ENCODE measurements at places on chromosomes 12 and 14.

- DNase-seq, result peak; percentile 34
Observed at GRCh38 chr14:66508846-66509621, 1.1 kb downstream of the GPHN start.

GRCh38 chr14:68662392-68662791 is 130.5 kb downstream of the ZFP36L1 start:
- DNase-seq, result no peak

DNA sequence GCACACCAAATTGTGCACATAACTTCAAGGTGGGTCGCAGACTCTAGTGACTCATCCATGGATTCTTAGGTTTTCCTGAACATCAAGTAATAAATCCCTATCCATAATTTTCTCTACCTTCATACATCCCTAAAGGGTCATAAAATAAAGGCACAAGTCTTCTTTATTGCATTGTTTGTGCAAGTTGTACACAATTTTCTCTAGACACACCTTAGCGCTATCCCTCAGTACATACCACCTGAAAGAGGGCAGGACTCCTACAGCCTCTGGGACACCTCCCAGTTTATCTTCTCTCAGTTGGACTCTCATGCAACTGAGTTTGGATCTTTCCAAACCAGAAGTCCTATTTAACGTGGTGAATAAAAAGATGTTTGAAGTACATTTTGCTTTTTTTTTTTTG is 168.5 kb upstream of the BMP4 start:
- no peak for DNase-seq

- peak; percentile 84 for DNase-seq
Observed at GRCh38 chr12:56189099-56189917, at the start of gene SMARCC2. SMARCC2 (minus strand) TSS chr12:56189483; CDS start chr12:56189461, 22 bp downstream.

DNA sequence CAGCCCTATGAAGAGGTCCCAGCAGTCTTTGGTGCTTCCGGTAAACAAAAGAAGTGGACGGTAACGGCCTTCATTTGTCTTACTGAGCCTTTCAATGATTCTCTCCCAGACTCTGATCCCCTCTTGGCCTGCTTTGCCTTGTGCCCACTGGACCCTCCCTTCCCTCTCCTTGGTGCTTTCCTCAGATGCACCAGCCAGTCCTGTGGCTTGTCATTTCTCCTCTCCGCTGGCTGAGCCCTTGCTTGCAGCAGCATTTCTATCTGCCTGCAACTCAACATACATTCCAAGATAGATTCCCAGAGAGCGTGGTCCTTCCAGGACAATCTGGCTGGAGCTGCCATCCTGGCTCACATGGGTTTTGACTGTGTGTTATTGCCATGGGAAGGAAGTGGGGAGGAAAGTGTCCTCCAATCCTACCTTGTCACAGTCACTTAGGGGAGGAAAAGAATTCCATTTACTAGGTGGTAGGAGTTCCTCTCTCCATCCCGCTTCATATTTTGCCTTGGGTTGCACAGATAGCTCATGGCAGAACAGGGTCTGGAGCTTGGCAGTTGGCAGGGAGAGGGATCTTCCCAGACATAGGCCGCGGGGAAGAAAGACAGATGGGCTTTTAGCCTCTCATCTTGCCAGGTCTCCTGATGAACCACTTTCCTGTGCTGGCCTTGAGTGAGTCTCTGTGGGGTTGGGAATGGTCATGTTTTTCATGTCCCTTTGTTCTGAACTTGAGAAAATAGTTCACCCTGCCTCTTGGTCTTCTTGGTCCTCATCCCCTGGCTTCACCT is 92.8 kb upstream of the KCNA1 start:
- DNase-seq, result no peak

- DNase-seq, result peak; percentile 93
Observed at GRCh38 chr12:100142851-100143559, at the start of gene BLTP3B. BLTP3B (minus strand) TSS chr12:100142874; CDS start chr12:100142635, 239 bp downstream.

GRCh38 chr12:49568442-49569162 is 660 bp upstream of the MCRS1 start:
- DNase-seq, result no peak

DNA sequence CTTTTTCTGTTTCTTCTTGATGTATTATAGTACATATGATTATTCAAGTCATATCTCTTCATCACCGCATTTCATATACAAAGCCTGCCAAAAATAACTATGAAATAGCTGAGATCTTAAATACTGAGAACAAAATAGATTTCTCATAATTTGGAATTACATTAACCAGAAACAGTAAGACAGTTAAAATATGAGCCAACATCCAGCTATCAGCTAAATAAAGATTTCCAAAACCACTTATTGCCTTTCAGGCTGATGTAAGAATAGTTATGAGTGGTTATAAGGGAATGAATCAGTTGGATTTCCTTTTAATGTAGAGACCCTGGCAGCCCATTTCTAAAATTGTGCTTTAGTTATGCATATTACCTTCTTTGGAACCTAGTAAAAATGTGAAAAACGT is 47.4 kb downstream of the TMEM117 start:
- DNase-seq, result no peak

DNA sequence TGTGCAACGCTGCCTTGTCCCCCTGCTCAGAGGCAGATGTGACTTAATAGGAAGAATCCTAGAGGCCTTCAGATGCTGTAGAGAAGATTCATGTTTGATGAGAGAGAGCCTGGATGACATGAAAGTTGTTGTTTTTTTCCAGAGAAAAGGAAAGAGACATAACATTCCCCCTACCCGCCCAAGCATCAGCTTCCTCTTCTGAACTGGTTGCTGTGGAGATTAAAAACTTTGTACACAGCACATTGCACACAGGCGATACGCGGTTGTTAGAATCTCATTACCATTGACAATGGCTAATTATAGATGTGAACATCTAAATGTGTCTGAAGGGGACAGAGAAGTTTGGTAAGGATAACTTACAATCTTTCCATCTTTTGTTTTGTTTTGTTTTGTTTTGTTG is 13.6 kb upstream of the ETFBKMT start:
- peak; percentile 35 for DNase-seq

DNA sequence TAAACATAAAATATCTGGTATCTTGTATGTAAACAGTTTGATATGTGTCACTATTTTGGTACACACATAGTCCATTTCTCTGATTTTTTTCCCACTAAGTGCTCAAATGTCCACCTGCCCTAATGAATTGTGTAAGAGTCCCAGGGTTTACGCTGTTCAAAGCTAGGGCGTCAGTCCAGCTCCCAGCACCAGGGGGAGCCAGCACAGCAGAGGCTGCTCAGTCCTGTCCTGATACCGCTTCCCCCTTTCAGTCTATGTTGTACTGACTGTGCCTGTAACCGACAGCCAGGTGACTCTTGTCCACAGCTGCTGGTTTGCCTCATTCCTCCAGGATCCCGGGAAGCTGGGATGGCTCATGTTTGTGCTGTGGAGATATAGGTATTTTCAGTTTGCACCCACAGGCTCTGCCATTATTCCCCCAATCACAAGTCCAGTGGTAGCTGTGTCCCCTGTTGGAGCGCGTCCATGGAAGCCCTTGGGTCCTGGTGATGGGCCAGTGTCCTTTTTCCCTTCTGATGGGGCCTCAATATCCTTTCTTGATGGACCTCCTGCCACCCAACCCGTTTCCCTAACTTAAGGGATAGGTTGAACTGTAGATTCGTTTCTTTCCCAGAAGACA is 242.0 kb downstream of the NEDD1 start:
- peak; percentile 68 for DNase-seq

GRCh38 chr12:90004319-90005074 is 295.9 kb upstream of the ATP2B1 start:
- no peak for DNase-seq

DNA sequence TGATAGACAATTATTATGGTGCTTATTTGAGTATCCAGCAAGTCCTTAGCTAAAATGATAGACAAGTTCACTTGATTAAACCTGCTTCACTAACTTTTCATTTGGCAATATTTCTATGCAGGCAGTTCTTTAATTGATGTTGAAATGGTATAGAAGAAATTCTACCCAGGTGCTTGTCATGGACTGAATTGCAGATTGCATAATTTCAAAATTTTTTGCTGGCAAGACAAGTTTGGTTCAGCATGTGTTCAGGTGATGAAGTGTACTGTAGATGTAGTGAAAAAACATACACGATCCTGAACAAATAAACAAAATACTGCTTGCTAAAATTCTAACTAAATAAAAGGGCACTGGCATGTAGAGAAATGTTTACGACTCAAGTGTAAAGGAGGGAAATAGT is 189.0 kb downstream of the FOXA1 start:
- DNase-seq, result no peak

GRCh38 chr14:34363733-34364134 is 98.3 kb downstream of the SPTSSA start:
- no peak for DNase-seq

- DNase-seq, result no peak
Observed at GRCh38 chr14:19823765-19824164, 20.2 kb downstream of the OR4N2 start.

DNA sequence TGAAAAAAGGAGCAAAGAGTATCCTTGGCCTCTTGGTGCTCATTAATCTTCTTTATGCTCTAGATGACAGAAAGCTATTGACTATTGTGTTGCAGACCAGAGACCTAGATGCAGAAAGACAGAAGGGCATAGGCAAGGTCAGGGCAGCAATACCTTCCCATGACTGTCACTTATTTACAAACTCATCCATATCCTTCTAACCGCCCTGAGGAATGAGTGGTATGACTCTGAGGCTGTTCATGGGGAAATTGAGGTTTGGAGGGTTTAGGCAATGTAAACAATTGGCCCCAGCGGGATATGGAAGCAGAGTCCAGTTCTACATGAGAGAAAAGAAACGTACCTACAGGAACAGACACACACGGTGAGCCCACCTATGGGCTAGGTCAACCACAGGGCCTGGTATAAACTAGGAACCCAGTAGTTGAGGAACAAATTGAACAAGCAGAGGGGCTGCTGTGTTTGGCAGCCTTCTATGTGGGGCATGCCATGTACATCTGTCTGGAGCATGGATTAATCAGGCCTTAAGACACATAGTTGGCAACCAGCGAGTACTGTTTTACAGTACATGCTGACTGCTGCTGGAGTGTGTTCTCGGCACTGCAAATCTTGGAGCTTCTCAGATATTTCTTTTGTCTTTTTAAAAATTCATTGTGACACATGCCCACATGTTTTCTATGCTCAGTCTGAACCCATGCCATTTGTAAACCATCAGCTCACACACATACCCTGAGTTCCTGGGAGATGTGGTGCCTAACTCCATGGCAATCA is 159.7 kb upstream of the NTF3 start:
- no peak for DNase-seq

GRCh38 chr12:109264095-109264942 is 44.8 kb downstream of the FOXN4 start:
- DNase-seq, result peak; percentile 72

DNA sequence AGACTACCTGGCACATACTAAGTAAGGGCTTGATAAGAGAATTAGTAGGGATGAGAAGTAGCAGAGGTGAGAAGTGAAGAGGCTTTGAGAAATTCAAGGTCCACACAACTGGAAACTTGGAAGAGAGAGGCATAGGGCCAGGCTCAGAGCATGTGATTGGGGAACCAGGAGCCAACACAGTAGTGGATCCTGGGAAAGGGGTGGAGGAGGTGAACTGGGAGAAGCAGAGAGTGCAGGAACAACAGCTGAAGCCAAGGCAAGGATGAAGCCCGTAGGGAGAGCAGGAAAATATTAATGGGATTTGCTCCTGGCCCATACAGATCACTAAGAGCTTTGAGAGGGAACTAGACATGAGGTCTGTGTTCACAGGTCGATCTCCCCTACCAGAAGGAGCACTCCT is 1.4 kb upstream of the ITGB7 start:
- DNase-seq, result no peak

GRCh38 chr12:117134059-117134458 is 34.8 kb upstream of the TESC start:
- no peak for DNase-seq

DNA sequence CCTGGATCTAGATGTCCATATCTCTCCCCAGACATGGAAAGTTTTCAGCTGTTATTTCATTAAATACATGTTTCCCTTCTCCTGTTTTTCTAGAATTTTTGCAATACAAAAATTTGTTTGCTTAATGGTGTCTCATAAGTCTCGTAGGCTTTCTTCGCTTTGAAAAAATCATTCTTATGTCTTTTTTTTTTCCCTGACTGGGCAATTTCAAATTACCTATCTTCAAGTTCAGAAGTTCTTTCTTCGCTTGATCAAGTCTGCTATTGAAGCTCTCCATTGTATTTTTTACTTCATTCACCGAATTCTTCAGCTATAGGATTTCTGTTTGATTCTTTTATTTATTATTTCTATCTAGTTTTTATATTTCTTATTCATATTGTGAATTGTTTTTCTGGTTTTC is 130.2 kb upstream of the WSCD2 start:
- DNase-seq, result no peak

- no peak for DNase-seq
Observed at GRCh38 chr14:62778852-62779251, 266.4 kb downstream of the KCNH5 start.

DNA sequence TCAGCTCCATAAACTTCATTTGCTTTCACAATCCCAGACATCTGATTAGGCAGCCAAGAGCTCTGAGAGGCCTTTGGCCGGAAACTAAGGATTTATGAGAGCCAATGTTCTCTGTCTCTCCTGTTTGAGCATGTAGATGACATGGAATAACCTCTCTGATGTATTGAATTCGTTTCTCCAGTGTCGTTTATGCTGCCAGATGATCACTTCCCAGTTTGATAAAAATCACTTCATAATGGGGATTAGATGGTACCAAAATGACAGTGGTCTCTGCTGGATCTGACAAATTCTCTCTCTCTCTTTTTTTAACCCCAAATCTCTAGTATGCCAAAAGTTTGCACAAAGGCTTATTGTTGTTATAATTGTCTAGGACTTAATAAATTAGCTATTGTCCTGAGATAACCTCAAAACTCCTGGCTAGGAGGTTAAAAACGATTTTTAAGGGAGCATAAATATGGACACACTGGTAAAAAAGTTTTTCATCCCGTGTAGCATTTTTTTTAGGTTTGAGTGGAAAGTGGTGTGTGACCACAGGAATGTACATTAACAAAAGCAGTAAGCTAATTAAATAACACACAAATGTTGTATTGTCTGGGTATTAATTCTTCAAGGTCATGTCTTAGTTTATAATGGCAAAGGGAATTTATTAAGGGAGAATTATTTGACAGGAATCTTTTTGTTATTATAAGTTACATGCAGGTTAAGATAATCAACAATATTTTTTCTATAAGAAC is 82.6 kb upstream of the USP44 start:
- DNase-seq, result no peak

- no peak for DNase-seq
Observed at GRCh38 chr14:73264885-73265720, 27.8 kb downstream of the PAPLN start.

- DNase-seq, result no peak
Observed at GRCh38 chr12:79274501-79275064, 410.0 kb downstream of the SYT1 start.

GRCh38 chr14:76413962-76414600 is 38.1 kb downstream of the ESRRB start:
- DNase-seq, result no peak

GRCh38 chr14:105861985-105862465 is 335.6 kb downstream of the TMEM121 start:
- no peak for DNase-seq

DNA sequence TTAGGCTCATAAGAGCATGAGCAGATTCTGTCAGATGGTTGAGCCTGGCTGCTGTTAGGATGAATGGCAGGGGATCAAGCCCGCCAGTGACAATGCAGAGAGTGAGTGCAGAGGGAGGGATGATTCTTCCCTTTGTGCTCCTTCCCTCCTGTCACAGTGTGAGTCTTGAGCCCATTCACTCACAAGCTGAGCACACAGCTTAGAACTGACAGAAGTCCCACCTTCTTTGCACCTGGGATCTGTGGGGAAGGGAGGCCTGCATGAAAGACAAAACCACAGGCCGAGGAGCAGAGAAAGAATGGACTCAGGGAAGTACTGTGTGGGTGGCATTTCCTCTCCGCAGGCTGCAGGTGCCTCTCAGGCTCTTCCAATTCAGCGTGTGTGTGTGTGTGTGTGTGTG is 160.6 kb downstream of the KCNA5 start:
- DNase-seq, result no peak

Measured in Ammon's horn (tissue), 1 donor.